Stimulated activated naive B cell treated with anti-CD40 and anti-IgM and Interleukin-4, amounts not matched to agents 10 μg/mL and 1 μg/mL and 100 μg/mL, for 72 hours (primary cell): ENCODE measurements at places on chromosomes 2 and 18.

GRCh38 chr2:117661619-117662018, 152.9 kb upstream of the DDX18 start:
- no peak for DNase-seq

DNA sequence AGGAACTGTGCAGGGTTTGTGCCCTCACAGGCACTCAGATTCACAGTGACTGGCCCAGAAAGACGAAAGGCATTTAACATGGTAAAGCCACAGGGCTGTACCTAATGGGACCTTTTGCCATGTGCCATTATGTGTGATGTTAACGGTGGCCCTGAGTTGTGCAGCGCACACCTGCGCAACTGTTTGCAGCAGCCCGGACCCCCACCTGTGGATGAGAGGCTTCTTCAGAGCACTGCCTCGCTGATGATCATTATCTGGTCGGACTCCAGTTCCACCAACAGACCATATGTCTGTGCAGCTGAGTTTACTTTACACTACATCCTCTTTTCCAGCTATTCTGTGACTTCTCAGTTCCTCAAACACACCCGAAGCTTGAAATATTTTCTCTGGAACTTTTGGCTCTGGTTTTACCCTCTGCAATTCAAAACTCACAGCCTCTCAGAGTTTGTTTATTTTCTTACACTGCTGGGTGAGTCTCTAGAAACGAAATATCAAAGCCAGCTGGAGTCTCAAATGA, 35.6 kb upstream of the UBE2F start:
- DNase-seq: no peak

GRCh38 chr2:50773211-50773932, 258.6 kb downstream of the NRXN1 start:
- DNase-seq: no peak

- DNase-seq: no peak
Measured at GRCh38 chr2:235914756-235915155, 253.4 kb downstream of the GBX2 start.

- no peak for DNase-seq
Measured at GRCh38 chr2:23746141-23746863, 180.6 kb downstream of the ATAD2B start.

DNA sequence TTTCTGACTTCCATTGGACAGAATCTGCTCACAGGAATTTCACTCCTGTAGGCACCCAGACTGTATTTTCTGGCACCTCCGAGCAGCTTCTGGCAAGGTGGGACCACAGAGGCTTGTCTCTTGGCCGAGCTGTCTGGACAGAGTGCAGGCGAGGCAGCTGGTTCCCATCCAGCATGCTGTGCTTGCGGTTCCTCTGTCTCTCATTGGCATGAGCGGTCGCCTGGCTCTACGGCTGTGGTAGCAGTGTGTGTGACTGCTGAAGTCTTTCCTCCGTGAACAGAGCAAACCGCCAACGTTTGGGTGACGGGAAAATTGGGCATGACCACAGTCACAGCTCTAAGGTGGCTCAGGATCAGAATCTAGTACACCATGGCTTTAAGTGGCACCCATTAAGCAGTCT, 411.7 kb upstream of the NETO1 start:
- DNase-seq: no peak

DNA sequence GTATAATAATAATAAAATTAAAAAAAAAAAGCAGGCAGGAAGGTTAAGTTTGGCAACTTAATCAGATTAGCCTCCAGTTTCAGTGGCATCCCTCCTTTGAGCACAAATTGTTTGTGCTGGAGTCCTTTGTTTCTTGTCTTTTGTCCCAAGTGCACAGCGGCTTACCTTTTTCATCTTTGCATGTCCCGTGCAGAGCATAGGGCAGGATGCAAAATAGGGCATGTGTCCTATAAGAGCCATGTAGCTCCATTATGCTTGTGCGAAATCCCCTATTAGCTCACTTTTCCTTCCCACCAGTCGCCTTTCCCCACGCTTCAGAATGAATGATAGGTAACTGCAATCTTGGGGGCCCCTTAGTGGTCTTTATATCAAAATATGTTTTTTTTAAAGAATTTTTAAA, 216.8 kb downstream of the TSN start:
- DNase-seq: no peak

- peak; percentile 29 for DNase-seq
Measured at GRCh38 chr2:84741182-84741822, 139.6 kb downstream of the TRABD2A start.

DNA sequence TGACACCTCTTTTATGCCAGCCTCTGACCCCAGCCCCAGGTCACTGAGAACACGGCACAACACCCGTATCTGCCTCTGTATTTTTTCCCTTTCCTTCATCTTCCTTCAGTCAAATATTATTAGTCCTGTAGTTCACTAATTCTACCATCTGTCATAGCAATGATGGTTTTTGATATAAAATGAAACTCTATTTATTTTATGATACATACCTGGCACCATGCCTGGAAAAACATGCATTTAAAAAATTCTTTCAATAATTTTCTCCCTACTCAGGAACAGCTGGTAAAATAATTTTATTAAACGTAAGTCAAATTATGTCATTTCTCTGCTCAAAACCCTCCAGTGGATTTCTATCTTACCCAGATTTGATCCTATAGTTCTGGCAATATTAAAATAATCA, 224.7 kb downstream of the CDH7 start:
- DNase-seq: no peak

- no peak for DNase-seq
Measured at GRCh38 chr2:48851161-48851560, 95.6 kb upstream of the LHCGR start.

GRCh38 chr18:58761241-58761969, 90.1 kb downstream of the MALT1 start:
- no peak for DNase-seq

DNA sequence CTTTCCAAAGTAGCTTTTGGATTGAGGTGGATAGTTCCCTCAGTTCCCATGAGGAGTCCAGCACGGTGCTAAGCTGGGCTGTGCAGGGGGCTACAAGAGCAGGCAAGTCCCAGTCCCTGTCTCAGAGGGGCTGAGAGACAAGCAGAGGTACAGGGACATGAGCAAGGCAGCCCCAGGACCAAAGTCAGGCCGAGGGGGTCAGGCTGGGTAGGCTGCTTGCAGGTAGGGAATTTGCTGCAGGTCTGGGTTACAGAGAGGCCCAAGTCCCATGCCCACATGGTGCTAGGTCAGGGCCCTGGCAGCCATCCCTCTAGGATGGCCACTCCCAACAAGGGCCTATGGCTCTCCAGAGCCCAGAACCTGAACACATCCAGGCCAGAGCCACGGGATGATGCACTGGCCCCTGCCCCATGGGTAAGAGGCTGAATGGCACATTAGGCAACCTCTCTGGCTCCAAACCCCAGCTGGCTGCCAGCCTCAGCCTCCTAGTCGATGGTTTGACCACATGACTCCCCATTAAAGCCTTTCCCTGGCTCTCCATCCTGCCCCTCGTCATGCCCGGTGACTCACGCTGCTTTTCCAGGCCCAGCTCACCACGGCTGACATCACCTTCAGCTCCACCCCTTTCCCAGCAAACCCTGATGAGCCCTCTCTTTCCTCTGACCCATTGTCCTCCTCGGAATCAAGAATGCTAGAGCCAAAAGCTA, 83.7 kb downstream of the SDC1 start:
- no peak for DNase-seq

GRCh38 chr2:224802407-224802806, 86.2 kb upstream of the CCDC195 start:
- no peak for DNase-seq

- no peak for DNase-seq
Measured at GRCh38 chr2:221060376-221060775, 511.7 kb downstream of the EPHA4 start.

GRCh38 chr18:23136326-23137096, 1.2 kb downstream of the CABLES1 start:
- DNase-seq: peak; percentile 16

GRCh38 chr2:188079196-188079595, 212.5 kb upstream of the GULP1 start:
- DNase-seq: no peak

DNA sequence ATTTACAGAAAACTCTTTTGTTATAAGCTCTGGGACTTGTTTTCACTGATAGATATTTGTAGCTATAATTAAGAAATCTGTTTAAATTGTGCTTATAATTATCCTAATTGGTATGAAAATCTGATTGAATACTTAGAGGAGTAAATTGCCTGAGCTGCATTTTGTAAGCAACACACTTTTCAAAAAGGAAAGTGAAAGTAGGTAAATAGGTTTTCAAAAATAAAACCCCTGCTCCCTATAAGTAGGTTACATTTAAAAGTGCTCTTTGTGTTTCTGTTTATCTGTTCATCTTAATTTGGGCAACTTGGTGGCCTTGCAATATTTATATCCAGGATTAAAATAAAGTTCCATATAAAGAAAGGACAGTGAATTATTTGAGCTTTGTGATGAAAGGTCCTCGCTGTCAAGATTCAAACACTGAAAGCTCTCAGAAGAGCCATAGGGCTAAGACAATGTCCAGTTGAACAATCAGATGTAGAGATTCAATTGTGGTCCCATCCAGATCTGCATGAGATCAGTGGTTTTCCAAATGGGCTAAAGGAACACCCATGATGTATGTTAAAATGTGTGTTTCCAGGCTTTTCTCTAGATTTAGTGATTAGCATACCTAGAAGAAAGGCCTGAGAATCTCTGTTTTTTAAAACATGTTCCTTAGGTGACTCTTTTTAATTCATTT, 371.6 kb downstream of the RPRM start:
- DNase-seq: no peak

- no peak for DNase-seq
Measured at GRCh38 chr2:120867290-120868241, 131.9 kb downstream of the GLI2 start.

DNA sequence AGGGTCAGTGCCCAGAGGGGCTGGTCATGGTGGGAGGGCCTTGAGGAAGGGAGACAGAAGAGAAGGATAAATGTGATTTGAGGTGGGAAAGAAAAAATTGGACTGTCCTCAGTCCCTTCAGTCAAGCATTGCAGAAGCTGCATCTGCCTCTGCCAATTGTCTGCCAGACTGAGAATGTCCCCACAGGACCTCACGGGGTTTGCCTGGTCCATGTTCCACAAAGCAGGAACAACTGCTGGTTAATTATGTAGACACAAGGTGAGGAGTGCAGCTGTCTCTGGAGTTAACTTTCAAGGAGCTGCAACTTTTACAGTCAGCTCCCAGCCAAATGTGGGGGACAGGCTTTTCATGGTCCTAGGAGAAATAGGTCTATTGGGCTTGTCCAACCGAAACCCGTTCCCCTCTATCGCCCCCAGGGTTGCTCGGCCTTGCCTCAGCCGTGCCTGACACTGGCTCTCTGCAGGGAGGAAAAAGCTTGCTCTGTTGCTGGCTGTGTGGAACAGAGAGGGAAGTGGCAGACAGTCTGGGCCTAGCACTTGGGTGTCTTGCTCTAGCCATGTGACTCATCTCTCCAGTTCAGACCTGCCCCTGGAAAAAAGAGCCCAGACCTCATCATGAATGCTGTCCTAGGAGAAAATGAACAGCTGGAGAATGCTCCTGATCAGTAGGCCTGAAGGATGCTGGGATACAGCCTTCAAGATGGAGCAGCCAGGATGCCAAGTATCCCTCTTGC, 31.1 kb upstream of the PAX8 start:
- DNase-seq: no peak

DNA sequence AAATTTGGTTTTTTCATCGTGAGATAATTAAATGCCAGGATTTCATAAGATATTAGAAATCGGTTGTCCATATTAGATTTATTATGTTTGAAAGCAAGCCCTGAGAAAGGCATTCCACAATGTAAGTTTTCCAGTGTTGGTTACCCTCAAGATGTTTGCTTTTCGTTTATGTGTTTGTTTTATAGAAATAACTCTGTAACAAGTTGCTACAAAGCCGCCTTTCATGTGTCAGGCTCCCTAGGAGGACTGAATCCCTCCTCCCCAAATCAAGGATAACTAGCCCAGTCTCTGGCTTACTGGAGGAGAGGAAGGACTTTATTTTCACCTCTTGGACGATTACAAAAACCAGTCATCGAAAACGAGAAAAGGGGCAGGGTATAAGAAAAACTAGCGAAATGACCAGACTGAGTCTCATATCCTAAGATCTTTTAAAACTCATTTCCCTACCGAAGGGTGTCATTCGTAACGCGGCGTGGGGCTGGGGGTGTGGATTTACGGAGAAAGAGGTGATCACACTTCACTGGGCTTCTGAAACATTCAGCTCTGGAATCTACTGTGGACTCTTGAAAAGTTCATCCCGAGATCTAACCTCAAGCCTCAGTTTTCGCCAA, 1.0 kb upstream of the PEX13 start:
- DNase-seq: no peak
